ENCODE measurements at places on chromosomes 4 and X.

DNA sequence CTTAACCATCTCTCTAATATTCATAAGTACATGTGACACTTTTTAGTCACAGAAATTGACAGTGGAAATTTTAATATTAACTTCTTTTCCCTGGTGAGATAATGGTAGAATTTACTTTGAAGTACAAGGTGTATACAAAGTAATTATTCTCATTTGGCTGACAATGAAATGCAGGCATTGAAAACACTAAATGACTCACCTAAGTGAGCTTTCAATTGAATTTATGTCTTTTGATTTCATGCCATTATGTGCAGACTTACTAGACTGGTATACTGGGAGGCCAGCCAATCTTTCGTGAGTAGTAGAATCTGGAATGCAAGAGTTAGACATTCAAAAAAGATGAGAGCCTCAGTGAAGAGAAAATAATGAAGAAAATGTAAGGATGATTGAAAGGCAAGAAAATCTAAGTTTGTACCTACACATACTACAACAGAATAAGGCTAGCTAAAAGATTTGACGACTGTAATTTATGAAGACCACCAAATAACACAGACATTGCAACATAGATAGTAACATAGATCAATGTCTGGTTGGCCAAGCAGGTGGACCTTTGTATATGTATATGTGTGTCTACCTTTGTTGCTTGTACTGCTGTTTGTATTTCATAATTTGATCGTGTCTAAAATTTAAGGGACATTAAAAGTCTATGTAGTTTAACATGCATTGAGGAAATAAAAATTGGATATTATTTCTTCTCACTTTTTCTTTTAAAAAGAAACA lies 459.7 kb downstream of the IL15 start:
- DNase-seq: peak; percentile 85

DNA sequence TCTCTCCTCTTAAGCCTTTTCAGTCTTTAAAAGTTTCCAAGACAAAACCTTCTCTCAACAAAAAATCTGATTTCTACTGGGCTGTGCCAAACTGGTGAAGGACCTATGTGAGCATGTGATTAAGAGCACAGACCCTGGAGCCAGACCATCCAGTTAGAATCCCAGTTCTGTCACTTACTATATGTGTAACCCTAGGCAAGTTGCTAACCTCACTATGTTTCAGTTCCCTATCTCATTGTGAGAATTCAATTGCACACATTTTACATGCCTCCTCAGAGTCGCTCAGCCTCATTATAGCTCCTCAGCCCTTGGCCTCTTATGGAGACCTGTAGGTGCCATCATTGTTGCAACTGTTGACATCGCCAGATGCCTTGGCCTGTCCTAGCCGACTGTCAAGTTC lies 54.1 kb upstream of the VEGFD start:
- no peak for DNase-seq

DNA sequence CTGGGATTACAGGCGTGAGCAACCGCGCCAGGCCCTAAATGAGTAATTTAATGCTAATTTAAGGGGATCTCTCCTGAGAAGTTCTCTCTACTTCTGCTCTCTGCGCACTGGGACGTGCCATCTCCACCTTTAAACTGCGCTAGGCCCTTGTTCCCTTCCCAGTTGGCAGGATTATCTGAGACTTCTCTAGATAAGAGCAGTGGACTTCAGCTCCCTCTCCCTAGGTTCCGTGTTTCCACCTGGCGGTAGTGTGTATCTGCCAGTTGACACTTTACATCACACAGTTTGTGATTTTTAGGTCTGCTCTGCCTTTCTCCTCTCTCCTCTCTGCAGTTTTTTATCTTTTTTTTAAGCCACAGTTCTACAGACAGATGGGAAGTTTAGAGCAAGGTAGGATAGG lies 40.2 kb downstream of the ARHGAP10 start:
- no peak for DNase-seq

- no peak for DNase-seq
Measured at GRCh38 chrX:37989304-37989703, 17.0 kb upstream of the SYTL5 start.

- DNase-seq: no peak
Measured at GRCh38 chrX:71910986-71911730, 513 bp downstream of the NHSL2 start.

GRCh38 chr4:123257591-123257990 lies 139.0 kb upstream of the SPRY1 start:
- no peak for DNase-seq

GRCh38 chrX:41686788-41687187 lies 2.0 kb upstream of the GPR34 start:
- DNase-seq: no peak

DNA sequence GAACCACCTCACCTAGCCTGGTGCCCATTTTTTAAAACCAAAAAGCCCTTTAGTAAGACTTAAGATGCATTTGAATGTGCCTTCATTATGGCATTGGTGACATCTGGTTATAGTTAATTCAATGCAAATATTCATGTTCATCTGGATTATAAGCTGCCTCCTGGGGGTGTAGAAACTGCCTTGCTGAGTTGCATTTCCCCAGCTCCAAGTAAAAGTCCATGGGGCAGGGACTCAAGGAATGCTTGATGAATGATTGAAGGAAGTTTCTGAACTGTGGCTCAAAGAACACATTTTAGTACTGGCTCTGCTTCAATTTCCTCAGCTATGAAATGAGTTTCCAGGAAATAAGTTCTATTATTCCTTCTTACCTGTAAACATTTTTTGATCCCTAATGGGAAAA lies 18.5 kb upstream of the RBM47 start:
- no peak for DNase-seq

DNA sequence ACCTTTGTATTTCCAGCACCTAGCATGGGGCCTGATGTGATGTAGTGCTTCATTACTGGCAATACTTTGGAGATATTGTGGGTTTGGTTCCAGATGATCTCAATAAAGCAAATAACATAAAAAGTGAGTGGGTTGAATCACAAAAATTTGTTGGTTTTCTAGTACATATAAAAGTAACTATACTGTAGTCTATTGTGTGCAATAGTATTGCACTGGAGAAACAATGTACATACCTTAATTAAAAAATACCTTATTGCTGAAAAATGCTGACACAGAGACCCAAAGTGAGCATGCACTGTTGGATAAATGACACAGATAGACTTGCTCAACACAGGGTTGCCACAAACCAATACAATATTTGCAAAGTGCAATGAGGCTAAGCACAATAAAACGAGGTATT lies 17.7 kb upstream of the MGST2 start:
- DNase-seq: no peak

DNA sequence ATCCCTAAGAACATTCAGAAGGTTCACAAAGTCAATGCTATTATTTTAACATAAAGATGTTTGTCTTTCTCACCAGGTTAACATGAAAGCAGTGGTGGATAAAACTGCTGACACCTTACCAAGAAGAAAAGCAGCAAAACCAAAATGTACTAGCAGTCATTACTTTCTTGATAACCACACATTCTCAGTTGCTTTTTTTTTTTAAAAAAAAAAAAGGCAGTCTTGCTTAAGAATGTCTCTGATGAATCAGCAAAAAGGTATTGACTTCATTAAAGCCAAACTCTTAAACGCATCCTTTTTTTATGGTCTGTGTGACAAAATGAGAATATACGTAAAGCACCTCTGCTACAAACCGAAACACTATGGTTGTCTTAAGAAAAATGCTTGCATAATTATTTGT lies 31.9 kb downstream of the CDKL2 start:
- peak; percentile 1 for DNase-seq

DNA sequence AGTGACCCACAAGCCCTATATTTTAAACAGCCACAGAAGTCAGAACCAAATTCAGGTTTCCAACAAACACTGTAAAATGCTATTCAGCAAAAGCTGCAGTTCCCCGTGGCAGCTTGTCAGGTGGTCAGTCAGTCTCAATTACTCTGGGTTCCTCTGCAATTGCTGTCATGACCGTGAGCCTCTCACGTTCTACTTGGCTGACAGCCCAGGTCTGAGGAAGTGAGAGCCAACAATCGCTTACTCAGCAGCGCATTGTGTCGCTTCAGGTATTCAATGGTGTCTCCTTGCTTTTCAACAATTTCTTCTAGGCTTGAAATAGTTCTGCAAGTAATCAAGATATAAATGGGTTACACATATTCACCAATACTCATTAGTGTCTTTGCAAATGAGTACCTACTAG lies 25.8 kb downstream of the TRIM75 start:
- DNase-seq: no peak

GRCh38 chr4:109294006-109294405 lies 8.5 kb downstream of the COL25A1 start:
- no peak for DNase-seq

DNA sequence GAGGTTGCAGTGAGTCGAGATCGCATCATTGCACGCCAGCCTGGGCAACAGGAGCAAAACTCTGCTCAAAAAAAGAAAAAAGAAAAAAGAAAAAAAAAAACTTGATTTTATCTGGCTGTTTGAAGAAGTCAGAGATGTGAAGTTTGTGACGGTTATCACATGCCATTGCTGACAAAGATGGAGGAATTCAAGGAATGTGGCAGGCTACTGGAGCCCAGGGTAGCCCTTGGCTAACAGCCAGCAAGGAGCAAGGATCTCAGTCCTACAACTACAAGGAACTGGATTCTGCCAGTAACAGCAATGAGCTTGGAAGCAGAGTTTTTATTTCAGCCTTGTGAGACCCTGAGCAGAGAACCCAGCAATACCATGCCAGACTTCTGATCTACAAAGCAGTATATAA lies 24.3 kb upstream of the TET2 start:
- no peak for DNase-seq

DNA sequence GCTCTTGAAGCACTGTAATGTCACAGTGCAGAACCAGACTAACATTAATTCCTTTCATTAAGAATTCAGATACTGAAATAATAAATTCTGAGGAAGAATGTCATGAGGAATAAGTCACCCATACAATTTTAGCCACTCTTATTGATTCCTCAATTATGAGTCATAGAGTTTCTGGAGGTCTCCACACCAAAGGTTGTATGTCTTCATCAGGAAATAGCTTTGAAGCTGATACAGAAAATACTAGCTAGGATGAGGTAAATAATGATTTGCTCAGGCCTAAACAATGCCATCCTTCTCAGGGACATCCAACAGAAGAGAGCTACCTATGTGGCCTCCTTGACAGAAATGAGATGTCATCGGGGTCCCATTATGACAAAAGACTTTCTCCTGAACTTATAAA lies 238.8 kb downstream of the OR13H1 start:
- DNase-seq: no peak

DNA sequence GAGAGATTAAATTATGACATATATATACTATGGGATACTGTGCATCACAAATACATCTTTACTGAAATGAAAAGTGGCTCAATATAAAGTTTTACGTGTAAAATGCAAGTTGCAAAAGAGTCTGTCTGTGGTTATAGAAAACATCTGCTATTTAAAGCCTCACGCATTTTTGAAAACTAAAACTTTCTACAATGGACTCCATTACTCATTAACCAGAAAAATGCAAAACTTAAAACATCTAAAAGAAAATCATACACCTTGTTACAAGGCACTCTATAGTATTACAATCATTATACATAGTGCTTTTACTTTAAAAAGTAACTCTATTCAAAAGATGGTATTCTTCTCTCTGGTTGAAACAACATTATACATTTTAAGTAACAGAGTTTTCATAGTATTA lies 755.6 kb downstream of the DMD start:
- no peak for DNase-seq

DNA sequence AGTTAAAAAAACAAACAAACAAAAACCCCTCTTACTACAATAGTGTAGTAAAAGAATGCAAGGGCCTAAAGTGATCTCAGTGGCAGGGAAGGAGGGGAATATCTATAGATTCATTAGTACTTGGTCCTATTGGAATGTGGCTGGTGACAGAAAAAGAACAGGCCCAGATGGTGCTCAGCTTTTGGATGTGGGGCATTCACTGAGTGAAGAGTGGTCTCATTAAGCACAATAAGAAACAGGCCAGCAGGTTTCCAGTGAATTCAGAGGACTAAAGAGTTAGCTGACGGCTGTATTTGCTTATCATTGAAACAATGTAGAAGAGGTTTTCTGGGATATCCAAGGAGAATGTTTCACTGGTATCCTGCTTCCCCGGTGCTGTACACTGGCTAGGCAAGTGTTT lies 243.8 kb upstream of the HHIP start:
- DNase-seq: no peak

- DNase-seq: no peak
Measured at GRCh38 chrX:87236830-87237440, 280.7 kb upstream of the KLHL4 start.

DNA sequence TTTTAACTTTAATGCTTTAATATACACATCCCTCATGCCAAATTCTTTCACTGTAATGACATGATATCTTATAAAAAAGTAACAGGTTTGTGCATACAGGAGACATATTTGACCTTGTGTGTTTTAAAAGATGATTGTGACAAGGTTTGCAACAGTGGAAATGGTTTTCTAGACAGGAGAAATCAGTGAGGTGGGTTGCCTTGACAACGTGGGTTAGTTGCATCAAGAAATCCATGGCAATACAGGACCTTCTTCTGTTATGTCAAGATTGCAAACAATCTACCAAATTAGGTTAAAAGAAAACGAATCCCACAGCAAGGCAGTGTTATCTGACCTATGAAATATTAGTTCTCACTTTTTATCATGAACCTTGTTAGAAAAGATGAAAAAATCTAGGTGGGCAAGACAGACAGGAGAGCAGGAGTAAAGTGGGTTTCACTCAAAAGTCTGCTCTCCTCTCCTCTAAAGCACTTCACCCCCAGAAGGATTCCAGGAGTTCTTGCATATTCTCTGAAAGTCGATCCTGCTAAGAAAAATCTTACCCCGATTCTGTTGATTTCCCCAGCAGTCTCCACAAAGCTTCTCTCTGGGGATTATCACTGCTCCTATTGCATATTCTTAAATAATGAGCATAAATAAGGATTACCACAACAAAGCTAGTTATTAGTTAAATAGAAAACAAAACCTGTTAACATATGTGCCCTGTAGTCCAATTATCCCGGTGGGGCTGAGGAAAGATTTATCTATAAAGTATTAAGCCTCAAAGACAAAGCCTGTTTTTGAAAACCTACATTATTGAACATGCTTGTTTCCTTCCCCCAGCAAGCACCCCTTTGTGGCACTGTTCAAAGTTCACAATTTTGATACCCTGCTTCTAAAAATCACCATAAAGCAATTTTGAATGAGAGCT lies 71.0 kb downstream of the TMA16 start:
- DNase-seq: no peak

DNA sequence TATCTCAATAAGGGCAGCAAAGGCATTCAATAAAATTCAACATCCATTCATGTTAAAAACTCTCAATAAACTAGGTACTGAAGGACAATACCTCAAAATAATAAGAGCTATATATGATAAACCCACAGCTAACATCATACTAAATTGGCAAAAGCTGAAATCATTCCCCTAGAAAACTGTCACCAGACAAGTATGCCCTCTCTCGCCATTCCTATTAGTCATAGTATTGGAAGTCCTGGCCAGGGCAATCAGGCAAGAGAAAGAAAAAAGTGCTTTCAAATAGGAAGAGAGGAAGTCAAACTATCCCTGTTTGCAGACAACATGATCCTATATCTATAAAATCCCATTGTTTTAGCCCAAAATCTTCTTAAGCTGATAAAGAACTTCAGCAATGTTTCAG lies 116.8 kb downstream of the TENT5D start:
- no peak for DNase-seq

GRCh38 chr4:172656055-172656454 lies 512.6 kb upstream of the GALNT7 start:
- DNase-seq: no peak

GRCh38 chr4:1472911-1473518 lies 66.8 kb upstream of the NKX1-1 start:
- no peak for DNase-seq

Measured in AG04450 (cell line).